ENCODE measurements at places on chromosomes 4 and X.

- no peak for DNase-seq
These were observed 17.1 kb upstream of the SLC7A11 start for GRCh38 chr4:138259271-138259670.

DNA sequence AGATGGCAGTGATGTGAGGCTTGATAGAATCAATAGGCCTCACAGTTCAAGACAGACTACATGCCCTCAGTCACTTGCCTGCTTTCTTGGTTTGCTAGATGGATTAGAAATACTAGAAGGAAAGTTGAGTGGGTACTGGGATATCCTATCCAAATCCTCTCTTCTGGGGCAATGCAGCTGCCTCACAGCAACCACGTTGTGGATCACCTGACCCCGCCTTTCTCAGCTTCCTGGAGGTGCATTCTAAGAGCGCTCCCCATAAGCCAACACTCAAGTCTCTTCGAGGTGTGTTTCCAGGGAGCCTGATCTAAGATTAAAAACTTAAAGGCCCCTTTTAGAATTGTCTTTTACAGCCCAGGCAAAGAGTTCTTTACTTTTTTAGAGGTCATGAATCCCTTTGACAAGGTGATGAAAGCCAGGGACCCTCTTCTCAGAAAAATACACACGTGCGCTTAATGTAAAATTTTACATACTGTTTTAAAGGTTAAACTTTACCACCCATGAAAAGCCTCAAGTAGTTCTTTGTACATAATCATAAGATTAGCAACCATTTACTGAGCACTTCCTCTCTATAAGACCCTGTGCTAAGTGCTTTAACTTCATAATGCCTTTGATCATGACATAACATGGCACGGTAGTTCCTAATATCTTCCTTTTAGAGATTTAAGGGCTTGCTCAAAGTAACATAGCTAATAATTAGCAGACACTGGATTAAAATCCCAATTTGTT, 840 bp upstream of the RPL34 start:
- no peak for DNase-seq

- no peak for DNase-seq
These were observed 33.2 kb downstream of the WDR1 start for GRCh38 chr4:10083331-10083771.

GRCh38 chr4:38114386-38115150, 154.4 kb downstream of the PTTG2 start:
- DNase-seq = peak; percentile 20

DNA sequence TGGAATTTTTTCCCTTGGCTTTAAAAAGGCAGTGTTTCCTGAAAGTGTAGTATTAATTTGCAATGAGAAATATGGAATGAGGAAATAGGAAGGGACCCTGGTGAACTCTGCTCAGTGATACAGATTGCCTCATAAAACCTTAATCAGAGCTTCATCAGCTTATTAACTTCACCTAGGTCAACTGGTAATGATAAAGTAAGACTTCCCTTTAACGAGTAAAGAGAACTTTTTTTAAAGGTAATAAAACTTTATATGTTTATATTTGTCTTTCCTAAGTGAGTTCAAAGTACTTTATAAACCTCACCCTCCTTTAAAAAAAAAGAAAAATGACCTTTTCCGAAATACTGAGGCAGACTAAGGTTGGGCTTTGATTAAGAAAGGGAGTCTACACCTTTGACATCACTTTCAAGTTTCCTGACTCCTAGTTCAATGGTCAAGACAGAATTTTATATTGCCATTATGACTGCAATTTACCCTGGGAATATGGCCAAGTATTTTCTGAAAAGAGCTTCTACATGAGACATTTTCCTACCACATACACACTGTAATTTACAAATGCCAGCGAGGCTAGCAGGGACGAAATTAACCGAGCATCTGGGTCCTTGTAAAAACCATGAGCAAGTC, 706.3 kb upstream of the TENM3 start:
- no peak for DNase-seq

GRCh38 chr4:171812665-171813525, at the start of gene GALNTL6:
Gene GALNTL6, plus strand, starts transcription at chr4:171813404.
- no peak for DNase-seq

DNA sequence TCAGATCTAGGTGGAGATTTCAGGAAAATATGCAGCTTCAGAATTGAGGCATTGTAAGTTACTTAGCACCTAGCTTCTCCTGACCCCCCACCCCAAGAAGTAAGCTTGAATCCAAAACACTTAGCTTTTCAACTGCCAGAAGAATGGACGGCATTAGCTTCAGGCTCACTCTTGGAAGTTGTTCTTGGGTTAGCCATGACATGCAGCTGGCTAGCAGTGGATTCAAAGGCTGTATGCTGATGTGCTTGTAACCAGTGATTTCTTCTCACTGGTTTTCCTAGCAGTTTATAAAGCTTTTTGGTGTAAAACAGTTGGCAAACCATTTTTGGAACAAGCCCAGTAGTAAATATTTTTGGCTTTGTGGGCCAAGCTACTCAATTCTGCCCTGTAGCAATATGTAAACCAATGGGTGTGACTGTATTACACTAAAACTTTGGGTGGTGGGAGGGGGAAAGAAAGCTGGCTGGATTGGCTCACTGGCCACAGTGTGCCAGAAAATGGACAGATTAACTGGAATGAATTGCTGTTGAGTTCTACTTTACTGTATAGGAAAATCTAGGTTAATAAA, 85.6 kb downstream of the SHROOM2 start:
- no peak for DNase-seq

DNA sequence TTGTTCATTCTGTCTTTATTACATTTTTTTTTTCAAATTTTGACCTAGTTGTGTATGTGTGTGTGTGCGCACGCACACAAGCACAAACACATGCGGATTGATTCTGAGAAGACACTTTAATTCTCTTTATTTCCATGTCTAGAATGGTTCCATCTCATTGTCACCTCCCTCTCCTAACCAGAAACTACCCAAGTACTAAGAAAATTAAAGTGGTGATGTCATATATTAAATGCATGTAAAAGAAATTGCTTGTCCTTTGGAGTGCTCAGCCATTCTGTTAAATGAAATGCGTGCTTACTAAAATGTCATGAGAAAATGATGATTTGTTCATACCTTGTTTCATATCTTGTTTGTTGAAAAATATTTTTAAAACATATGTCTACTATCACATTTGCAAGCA, 1297.0 kb upstream of the TENM3 start:
- DNase-seq = no peak

DNA sequence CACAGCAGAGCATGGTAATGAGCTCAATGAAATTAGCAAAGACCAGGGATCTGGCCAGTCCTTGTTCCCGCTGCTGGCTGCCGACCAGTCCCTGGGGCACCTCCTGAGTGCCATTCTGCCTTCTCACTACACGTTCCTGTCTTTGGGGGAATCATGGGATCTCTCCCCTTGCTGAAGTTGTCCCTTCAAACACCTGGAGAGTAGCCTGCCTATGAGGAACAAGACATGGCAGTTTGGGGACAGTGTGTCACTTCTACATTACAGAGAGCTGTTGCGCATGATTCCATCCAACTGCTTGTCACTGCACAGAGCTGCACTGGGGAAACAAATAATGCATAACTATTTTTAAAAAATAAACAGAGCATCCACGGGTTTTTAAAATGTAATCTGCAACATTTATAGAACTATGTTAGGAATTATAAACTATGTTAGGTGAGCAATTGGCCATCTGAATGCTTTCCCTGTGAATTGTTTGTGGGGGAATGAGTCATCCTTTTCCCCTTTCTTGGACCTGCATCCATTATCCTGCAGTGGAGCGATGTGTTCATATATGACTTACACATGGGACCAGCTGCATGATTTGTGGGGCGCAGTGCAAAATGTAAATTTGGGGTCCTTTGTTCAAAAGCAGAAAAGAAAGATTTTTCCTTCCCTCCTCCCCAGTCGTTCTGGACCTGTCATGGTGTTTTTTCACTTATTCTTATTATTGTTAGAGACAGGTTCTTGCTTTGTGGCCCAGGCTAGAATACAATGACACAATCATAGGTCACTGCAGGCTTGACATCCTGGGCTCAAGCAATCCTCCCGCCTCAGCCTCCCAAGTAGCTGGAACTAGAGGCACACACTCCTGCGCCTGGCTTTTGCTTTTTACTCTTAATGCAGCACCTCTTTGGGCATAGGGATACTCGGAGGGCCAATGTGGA, 115.0 kb upstream of the TBL1X start:
- no peak for DNase-seq

- DNase-seq = no peak
These were observed 937.1 kb downstream of the CCSER1 start for GRCh38 chr4:91064157-91064853.

DNA sequence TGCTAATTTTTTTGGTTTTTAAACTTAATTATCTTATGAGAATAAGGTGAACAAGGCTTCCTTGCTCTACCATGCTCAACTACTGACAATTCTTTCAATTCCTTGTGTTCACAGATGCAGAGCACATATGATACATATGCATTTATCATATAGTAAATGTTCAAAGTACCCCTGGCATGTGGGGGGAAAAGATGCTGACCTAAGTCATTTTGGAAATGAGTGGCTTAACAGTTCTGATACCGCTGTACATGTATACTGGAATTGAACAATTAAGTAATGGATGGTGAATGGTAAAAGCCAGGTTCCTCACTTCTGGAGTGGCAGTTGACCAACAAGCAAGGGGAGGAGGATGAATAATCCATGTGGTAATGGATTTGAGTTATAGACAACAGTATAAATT, 149.6 kb downstream of the NAF1 start:
- DNase-seq = no peak

DNA sequence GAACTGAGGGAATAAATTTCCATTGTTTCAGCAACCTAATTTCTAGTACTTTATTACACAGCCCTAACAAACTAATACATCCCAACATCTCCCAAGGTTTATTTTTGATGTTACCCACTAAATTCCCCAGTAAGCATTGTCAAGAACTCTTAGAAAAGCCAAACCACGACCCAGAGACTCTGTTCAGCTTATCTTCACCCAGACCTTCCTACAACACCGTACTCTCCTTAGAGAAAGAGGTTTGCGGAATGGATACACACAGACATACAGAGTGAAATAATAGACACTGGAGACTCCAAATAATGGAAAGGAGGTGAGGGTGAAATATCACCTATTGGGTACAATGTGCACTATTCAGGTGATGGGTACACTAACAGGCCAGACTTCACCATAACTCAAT, 75.6 kb downstream of the LRBA start:
- no peak for DNase-seq

GRCh38 chr4:124290678-124291077, 421.9 kb downstream of the ANKRD50 start:
- DNase-seq = no peak

DNA sequence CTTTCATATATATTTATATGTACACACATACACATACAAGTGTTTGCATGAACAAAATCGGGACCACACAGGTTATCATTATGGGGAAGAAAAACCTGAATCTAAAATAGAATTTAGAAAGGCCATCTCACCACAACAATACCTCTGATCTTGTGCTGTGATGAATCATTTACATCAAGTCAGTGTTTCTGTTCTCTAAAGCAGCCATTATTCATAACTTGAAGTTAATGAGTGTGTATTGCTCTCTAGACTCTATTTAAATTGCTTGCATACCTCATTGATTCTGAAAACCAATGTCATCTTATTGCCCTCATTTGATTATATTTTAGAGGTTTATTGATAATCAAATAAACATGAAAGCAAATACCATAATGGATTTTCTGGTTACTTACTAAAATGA, 71.6 kb downstream of the FAM114A1 start:
- no peak for DNase-seq

DNA sequence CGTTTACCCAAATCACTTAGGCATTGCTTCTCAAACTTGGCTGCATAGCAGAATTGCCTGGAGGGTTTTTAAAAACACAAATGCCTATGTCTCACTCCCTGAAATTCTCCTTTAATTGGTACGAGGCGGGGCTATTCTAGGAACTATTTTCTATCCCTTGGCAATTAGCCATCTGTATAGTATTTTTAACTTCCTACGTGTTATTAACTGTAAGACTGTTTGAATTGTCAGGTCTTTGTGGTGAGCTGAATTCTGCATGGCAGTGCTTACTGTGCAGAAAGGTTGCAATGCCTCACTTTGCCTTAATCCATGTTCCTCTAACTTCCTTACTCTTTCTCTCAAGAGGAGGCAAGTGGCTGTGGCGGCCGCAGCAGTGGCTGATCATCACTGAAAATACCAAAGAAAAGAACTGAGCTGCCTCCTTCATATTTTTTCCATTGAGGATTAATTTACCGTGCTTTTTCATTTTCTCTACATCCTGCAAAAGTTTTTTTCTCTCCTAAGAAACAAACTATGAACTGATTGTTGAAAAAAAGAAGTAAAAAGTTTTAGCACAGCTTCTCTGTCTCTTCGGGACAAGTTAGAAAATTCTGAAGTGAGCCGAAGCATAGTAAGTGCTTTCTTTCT, at the start of gene SHROOM3:
TSS of gene SHROOM3 (plus strand) at position 329 of the 627 bp plus-strand sequence. CDS start 824 bp downstream, outside the sequence.
- no peak for DNase-seq

DNA sequence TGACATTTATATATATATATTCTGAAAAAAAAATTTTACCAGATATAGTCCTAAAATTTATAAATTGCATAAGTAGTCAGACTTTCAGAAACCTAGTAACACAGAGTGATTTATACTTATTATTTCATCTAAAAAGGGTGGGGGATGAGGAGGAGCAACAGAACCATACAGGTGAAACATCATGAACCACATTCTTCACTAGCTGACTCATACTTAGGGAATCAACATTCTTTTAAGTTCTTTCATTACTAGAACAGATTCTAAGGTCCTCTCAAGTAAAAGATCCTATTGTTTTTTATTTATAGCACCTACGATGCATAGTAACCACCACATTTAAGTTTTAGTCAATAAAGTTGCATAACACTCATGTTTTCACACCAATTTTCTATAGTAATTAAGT, 166.1 kb downstream of the LRBA start:
- no peak for DNase-seq

- DNase-seq = no peak
These were observed 39.6 kb downstream of the ZNF827 start for GRCh38 chr4:145898926-145899531.

DNA sequence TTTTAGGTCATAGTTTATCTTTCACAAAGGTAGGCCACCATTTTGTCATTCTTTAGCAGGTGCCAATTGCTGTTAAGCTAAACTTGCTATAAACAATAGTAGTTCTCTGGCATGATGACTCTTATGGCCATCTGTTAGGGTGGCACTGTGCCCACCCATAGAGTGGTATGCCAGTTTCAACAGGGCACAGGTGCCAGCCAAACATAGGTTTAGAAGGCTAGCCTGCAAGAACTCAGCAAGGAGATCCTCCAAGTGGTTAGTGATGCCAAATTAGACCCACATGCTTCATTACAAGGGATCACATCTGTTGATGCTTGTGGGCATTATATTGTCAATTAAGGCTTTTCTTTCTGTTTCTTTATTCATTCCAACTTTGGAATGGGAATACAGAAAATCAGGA, 204.5 kb downstream of the FMR1NB start:
- DNase-seq = no peak

Measured in inflammatory macrophage (primary cell).